ENCODE measurements at places on chromosomes 16 and 17.

GRCh38 chr16:2497695-2498484 lies 15.9 kb upstream of the ATP6V0C start:
- DNase-seq, result no peak

DNA sequence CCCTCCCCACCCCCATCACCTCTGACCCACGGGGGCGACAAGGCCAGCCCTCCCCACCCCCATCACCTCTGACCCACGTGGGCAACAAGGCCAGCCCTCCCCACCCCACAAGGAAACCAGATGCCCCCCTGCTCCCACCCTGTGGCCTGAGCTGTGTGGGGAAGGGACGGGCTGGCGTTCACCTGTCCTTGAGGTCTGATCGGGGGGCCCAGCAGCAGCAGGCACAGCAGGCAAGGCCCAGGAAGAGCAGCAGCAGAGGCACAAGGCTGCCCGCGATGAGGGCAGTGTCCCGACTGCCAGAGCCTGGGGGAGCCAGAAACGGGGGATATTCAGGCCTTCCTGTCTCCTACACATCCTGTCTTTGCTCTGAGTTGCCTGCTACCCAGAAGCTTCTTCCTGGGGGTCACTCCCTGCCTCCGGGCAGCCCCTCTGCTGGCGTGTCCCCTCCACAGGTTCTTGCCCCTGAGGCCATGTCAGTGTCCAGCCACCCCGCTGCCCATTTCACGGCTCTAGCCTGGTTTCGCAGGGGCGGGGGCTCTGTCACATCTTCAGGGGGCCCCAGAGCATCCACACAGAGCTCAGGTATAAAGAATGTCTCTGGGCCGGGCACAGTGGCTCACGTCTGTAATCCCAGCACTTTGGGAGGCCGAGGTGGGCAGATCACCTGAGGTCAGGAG lies 6.8 kb downstream of the SCARF1 start:
- DNase-seq, result no peak

DNA sequence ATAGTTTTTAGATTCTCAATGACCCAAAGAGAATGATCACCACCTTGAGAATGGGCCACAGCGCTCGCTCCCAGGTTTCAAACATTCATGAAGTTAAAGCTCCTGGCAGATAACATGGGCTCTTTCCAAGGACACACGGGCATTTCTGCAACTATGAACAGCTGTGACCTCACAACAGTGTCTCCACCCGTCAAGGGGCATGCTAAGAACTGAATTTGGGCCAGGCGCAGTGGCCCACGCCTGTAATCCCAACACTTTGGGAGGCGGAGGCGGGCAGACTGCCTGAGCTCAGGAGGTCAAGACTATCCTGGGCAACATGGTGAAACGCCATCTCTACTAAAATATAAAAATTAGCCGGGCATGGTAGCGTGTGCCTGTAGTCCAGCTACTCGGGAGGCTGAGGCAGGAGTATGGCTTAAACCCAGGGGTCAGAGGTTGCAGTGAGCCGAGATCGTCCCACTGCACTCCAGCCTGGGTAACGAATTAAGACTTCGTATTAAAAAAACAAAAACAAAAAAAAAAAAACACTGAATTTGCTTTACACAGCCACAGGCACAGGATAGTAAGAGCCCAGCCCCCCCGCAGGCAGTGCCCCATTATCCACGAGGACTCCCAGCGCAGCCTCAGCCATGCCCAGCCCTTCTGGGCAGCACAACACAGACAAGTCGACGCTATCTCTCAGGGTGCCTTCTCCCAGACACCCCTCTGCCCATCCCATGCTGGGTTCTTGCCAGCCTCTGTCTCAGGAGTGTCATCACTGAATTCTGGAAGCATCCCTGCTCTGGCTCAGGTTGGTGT lies 7.2 kb downstream of the USP7 start:
- no peak for DNase-seq

DNA sequence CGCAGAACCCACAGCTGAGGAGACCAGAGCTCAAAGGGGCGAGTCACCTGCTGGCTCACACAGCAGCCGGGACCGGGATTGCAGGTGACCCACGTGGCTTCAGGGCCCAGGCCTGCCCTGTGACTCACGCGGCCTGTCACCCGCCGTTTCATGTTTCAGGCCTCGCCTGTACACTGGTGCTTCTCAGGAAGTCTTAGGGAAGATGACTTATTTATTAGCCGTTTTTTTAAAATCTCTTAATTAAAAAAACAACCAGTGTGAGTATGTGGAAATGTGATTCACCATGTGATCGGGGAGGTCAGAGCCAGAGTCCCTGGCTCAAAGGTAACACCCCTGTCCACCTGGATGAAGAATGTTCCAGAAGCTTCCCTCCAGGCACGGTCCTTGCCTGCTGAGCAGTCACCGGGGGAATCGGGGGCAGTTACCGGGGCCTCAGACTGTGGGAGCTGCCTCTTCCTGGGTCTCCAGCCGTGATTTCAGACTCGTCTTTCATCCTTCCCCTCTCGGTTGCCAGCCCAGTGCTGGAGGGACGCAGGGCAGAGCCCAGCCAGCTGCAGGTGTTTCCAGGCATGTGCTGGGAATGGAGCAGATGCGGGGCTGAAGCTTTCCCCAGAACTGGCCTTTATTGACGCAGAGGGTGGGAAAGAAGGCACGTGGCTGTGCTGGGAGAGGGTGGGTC lies 49.3 kb downstream of the CMIP start:
- peak; percentile 59 for DNase-seq

DNA sequence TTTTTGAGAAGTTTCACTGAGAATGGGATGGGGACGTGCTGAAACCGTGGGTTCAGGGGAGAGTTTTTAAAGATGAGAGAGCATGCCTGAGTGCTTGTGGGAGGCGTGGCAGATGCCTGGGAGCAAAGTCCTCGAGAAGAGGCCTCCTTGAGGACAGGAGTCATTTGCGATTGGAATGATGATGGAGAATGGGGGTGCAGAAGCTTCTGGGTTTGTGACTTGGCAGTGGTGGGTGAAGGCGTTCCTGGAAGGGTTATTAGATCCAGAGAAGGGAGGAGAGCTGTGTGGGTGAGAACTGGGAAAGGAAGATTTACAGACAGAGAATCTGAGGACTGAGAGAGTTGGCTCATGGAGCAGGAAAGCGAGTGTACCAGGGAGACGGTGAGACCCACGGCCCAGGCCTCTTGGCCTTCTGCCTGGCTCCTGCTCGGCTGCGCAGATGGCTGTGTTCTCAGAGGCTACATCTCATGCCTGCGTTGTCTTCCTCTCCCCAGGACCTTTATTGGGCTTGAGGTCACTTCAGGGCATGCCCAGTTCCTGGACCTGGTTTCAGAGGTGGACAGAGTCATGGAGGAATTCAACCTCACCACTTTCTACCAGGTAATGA lies 8.6 kb upstream of the MMP15 start:
- no peak for DNase-seq

DNA sequence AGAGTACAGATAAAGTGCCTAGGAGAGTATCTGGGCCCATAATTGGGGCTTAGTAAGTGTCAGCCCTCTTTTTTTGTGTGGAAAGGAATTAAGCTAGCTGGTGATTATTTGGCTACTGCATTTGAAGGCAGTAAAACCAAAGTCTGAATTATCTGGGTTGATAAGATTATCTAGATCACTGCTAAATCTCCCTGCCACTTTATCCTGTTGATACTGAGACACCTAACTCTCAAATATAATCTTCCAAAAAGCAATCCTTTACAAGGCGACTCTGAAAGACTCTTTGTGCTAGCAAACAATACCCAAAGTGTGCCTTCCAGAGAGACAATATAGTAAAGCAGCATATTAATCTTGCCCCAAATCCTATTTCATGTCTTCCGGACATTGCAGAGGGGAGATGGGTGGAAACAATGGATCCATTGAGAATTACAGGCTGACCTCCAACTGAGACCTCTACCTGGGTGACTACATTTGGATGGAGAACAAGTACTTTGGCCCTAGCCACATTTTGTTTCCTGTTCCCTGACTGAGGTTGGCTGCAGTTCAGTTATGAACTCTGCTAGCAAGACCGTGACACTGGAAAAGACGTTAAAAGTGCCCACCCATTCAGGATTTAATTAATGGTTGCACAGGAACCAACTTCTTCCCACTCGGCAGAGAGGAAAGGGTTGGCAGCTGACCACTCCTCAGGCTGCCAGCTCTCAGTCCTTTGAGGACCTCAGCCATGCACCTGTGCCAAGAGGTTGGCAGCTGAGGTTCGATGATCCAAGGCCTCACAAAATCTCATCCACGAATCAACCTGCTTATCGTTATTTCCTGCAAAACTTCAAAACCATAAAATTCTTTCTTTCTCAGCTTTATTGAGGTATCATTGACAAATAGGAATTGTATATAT lies 72.6 kb downstream of the SYCE1L start:
- DNase-seq, result no peak

DNA sequence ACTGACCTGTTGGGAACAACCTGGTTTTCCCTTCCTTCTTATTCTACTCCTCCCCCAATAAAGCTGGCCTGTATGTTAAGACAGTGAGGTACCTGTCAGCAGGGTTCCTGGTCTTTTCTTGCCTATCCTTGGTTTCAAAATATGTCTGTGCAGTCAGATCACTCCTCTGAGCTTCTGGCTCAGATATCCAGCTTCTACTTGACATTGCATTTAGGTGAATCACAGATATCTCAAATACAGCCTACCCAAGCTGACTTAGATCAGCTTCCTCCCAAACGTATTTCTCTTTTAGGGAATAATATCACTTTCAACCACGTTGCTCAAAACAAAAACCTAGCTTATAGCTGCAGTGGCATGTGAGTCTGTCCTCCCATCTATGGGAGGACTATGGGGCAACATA lies 48.7 kb downstream of the TEX14 start:
- DNase-seq, result no peak

- peak; percentile 88 for DNase-seq
Observed at GRCh38 chr17:8223356-8224126, 13.2 kb upstream of the AURKB start.

DNA sequence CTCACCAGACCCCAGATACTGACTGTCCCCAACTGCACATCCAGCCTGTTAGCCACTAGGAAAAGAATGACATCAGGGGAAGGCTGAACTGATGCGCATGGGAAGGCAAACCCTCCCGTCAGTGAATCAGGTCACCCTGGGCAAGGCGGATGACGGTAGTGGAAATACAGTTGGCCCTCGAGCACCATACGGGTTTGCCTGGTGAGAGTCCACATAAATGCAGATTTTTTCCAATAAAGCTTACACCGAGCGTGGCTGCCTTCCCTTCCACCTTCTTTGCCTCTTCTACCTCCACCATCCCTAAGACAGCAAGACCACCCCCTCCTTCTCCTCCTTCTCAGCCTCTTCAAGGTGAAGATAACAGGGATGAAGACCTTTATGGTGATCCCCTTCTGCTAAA lies 236.1 kb upstream of the TNRC6C start:
- no peak for DNase-seq

DNA sequence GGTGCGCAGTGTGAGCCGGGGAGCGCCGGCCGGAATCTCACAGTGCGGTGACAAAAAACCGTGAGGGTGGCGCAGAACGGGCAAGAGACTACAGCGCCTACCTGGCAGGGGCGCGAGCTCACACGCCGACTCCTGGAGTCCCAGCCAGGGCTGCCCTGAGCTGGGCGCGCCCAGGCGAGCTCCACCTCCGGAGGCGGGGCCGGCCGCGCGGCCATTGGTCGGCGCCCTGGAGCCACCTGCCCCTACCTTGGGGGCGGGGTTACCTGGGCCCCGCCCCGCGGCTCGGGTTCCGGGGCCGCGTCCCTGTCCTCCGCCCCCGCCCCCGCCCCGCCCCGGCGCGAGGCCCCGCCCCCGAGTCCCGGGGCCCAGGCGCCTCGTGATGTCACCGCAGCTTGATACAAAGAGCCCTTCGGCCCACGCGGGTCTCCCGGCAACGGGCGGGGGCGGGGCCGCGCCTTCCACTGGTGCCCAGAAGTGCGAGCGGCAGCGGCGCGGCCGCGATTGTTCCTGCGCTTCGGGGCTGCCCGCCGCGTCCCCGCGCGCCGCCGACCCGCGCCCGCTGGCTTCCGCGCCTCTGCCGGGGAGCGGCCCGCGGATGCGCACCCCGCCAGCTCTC lies 96.3 kb downstream of the RAB11FIP4 start:
- DNase-seq, result peak; percentile 98

DNA sequence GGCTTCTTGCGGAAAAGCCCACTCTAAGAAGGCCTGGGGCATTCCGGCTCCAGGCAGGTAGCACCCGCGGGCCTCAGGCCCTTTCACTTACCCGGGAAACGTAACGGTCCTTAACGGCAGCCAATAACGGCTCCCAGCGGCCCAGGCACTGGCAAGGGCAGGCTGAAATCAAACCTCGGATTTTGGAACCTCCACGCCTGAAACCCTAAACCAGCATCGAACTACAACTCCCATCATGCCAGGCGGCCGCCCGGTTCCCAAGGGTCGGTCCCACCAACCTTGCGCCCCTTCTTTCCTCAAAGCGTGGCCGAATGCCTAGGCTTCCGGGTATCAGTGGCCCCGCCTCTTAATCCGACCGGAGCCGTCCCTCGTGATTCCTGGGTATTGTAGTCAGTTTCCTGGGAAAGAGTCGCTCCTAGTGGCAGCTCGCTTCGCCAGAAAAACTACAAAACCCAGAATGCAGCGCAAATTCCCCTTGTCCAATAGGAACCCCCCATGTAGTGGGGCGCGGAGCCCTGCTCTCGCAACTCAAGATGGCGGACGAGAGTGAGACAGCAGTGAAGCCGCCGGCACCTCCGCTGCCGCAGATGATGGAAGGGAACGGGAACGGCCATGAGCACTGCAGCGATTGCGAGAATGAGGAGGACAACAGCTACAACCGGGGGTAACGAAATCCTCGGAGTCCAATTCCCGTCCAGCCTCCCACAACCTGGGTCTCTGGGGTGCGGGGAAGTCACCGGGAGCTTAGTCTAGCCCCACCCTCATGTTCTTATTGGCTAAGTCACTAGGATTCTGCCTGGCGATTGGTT lies at the start of gene NMT1:
Gene NMT1, plus strand, starts transcription at position 521 of the 809 bp plus-strand sequence. Its CDS starts 13 bp downstream, at position 534.
- peak; percentile 99 for DNase-seq

DNA sequence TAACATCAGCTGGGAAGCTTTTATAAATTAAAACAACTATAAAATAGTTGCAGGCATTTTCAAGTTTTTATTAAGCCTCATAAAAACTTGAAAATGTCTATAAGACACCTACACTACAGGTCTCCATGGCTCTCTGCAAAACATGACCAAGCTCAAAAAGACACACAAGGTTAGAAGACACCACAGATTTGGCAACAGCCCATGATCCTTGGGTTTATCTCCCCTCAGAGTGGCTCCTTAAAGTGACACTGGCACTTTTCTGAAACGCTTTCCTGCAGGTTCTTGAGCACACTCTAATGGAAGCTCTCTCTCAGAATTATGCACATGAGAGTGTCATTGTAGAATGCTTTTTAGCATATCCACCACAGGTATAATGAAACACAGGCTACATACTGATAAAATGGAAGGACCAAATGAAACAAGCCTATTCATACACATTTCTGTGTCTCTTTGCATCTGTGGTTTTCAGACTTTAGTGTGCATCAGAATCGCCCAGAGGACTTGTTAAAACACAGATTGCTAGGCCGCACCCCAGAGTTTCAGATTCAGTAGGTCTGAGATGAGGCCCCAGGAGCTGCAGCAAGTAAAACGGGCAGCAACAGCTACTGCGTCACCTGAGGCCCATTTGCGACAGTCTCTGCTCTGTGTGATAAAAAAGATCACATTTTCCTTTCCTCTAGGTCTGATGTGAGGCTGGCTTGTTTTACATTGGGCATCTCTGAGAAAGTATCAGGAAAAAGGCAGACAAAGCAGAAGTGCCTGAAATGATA lies 75.0 kb upstream of the WSB1 start:
- no peak for DNase-seq

GRCh38 chr17:76914937-76915336 lies 46.7 kb downstream of the MGAT5B start:
- DNase-seq, result no peak

GRCh38 chr17:6641247-6641863 lies 495 bp downstream of the TXNDC17 start:
- DNase-seq, result no peak

GRCh38 chr16:69747115-69747514 lies 7.6 kb downstream of the NOB1 start:
- no peak for DNase-seq

- DNase-seq, result no peak
Observed at GRCh38 chr17:29608986-29609385, 13.7 kb downstream of the CORO6 start.

Data from upper lobe of left lung (tissue), 6 donors.